ENCODE measurements at places on chromosomes 6 and 20. TPM values are rescaled to one million over a fixed set of nuclear protein-coding genes. Genes with fewer than 3 reads are reported as not detected.

- no peaks in the 10 kb centered on the region for H3K27me3 ChIP-seq
- no peak overlapping the region for H3K27ac ChIP-seq
- H3K4me3 ChIP-seq = no peak overlapping the region
Observed at GRCh38 chr6:63975699-63976098, 340.1 kb downstream of the PHF3 start.

DNA sequence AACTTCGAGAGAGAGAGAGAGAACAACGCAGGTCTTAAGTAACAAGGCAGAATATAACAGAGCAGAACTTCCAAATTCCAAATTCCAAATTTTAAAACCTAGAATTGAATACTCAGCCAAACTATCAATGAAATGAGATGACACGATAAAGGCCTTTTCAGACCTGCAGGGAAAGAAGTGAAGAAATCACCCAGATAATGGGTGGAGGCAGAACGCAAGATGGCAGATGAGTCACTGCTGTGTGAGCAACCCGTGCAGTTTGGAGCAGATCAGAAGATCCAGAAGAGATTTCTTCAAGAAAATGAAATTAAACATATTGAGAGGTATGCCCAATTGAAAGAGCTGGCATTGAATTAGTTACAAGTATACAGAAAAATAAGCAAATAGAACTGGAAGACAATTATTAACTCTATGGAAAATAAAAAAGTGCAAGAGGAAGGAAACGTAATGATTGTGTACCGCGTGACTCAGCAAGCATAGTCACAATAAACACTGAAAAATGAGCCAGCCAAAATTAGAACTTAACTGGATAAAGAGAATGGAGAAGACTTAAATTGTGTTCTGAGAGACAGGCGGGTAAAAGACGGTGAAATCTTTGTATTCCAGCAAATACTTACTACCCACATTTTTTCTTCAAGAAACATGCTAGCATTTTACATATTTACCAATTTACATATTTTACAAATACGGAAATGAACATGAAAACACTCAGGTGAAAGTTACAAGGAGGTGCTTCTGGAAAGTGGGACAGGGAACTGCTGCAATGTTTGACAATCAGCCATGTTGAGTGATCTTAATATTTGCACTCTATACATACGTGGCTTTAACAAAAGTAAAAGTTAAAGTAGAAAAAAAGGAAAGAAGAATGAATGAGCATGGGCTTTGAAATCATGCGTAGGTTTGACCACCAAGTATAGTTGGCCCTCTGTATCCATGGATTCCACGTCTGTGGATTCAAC, 87.9 kb upstream of the CDYL start:
- DNase-seq = no peak
- H3K4me1 ChIP-seq = no peaks in the 10 kb centered on the region
- H3K36me3 ChIP-seq = no peaks in the 10 kb centered on the region
- H3K4me3 ChIP-seq = no peak overlapping the region
- no peaks in the 10 kb centered on the region for H3K27me3 ChIP-seq
- no peak overlapping the region for H3K27ac ChIP-seq

The PDE10A gene
- 0.31 TPM for total RNA-seq

DNA sequence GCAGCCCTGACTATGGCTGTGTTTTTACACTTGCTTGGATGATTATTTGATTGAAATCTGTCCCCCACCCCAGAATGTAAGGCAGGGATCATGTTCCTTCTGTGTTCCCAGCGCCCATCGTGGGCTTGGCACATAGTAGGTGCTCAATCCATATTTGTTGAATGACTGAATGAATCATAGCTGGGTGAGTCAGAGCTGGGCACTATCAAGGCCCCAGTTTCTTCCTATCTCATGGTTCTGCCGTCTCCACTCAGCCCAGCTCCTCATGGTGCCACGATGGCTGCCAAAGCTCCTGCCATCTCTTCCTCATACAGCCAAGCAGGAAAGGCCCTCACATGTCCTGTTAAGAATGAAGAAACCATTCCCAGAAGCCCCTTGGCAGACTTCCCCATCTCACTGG, 29.0 kb downstream of the CEBPB start:
- H3K27me3 ChIP-seq = no peaks in the 10 kb centered on the region
- no peak overlapping the region for H3K4me3 ChIP-seq
- no peak for DNase-seq
- H3K36me3 ChIP-seq = no peaks in the 10 kb centered on the region
- H3K27ac ChIP-seq = no peak overlapping the region

DNA sequence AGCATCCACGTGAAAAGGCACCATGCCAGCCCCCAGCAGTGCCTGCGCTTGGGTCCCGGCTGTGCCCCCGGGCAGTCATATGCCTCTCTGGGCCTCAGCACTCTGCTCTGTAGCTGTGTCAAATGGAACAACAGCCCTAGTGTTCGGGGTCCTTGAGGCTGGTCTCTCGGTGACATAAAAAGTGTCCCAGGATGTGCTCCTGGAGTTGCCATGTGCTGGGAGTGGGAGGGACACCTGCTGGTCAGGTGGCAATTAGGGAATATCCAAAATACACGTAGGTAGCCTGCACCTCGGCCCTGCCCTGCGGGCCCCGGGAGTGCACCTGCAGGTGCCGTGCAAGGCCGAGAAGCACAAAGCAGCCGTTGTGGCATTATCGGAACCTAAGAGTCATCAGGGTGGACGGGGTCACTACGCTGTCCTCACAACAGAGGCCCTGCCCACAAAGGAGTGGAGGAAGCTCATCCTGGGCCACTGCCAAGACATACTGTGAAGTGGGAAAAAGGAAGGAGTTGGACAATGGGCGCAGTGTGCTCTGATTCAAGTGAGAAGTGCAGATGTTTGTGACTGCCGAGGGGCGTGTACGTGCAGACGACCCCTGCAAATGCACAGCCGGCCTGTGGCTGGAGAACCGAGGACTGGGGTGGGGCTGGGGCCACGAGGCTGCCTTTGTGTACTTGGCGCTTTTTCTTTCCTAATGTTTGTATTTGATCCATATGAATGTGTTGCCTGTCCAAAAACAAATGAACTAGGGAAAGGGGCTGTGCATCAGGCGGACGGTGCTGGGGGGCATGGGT, 24.6 kb downstream of the SLCO4A1 start:
- H3K4me3 ChIP-seq = no peak overlapping the region
- H3K27me3 ChIP-seq = no peaks in the 10 kb centered on the region
- H3K27ac ChIP-seq = no peak overlapping the region
- no peak for DNase-seq
- no peaks in the 10 kb centered on the region for H3K4me1 ChIP-seq

GRCh38 chr20:19887556-19888268, 129.4 kb upstream of the NAA20 start:
- H3K36me3 ChIP-seq = no peaks in the 10 kb centered on the region
- no peaks in the 10 kb centered on the region for H3K27me3 ChIP-seq
- DNase-seq = no peak
- H3K4me1 ChIP-seq = no peaks in the 10 kb centered on the region

GRCh38 chr20:36833275-36834020, 42.5 kb upstream of the TLDC2 start:
- DNase-seq = no peak
- no peak overlapping the region for H3K4me3 ChIP-seq
- H3K4me1 ChIP-seq = no peaks in the 10 kb centered on the region
- H3K27ac ChIP-seq = no peak overlapping the region
- no peaks in the 10 kb centered on the region for H3K27me3 ChIP-seq
- H3K36me3 ChIP-seq = peaks cover 11% of the 10 kb centered on the region

- no peak overlapping the region for H3K4me3 ChIP-seq
- no peak for DNase-seq
- no peaks in the 10 kb centered on the region for H3K36me3 ChIP-seq
- H3K4me1 ChIP-seq = peaks cover 3% of the 10 kb centered on the region
- H3K27me3 ChIP-seq = no peaks in the 10 kb centered on the region
Observed at GRCh38 chr6:6711832-6712448, 123.4 kb downstream of the LY86 start.

GRCh38 chr6:139010674-139011073, 17.9 kb upstream of the ABRACL start:
- no peak overlapping the region for H3K4me3 ChIP-seq
- no peaks in the 10 kb centered on the region for H3K27me3 ChIP-seq
- H3K27ac ChIP-seq = no peak overlapping the region
- DNase-seq = no peak
